ENCODE measurements at places on chromosomes 6 and 20.

DNA sequence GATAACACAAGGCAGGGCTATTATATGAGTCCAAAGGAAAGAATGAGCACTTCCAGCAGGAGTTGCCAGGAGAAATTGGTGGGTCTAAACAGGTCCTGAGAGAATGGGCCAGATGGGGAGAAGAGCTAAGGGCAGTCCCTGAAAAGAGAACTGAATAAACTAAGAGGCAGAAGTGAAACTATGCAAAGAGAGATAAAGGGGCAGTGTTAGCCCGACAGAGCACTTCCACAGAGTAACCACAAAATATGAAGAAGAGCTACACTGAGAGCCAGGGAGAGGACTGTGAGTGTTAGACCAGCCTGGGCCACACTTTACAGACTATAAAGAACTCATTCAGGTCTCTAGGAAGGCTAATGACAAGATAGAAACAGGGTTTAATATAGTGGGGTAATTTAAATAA is 43.8 kb downstream of the RALGAPA2 start:
- no peak for DNase-seq
- H3K4me1 ChIP-seq: peaks cover 7% of the 10 kb centered on the region
- H3K4me3 ChIP-seq: no peak overlapping the region
- H3K27me3 ChIP-seq: no peaks in the 10 kb centered on the region
- no peak overlapping the region for H3K27ac ChIP-seq

DNA sequence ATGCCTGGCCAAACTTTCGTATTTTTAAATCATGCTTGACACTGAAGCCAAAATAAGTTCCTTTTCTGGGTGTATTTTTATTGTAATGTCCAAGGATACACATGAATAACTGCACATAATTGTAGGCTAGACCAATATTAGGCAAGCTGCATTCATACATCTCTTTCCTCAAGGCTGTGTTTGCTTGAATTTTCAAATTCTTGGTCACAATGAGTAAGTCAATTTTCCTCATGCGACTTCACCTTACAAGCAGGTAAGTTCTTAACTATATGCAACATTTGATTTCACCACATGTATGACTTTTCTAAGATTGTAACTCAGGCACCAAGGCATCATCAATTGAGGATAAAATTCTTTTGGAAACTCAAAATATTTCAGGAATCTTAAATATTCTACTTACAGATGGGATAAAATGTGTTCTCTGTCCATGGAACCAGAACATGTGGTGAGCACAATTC is 112.4 kb upstream of the ZNF217 start:
- no peak overlapping the region for H3K4me3 ChIP-seq
- H3K36me3 ChIP-seq: no peaks in the 10 kb centered on the region
- DNase-seq: no peak
- H3K27ac ChIP-seq: peak overlapping the region; percentile 67

DNA sequence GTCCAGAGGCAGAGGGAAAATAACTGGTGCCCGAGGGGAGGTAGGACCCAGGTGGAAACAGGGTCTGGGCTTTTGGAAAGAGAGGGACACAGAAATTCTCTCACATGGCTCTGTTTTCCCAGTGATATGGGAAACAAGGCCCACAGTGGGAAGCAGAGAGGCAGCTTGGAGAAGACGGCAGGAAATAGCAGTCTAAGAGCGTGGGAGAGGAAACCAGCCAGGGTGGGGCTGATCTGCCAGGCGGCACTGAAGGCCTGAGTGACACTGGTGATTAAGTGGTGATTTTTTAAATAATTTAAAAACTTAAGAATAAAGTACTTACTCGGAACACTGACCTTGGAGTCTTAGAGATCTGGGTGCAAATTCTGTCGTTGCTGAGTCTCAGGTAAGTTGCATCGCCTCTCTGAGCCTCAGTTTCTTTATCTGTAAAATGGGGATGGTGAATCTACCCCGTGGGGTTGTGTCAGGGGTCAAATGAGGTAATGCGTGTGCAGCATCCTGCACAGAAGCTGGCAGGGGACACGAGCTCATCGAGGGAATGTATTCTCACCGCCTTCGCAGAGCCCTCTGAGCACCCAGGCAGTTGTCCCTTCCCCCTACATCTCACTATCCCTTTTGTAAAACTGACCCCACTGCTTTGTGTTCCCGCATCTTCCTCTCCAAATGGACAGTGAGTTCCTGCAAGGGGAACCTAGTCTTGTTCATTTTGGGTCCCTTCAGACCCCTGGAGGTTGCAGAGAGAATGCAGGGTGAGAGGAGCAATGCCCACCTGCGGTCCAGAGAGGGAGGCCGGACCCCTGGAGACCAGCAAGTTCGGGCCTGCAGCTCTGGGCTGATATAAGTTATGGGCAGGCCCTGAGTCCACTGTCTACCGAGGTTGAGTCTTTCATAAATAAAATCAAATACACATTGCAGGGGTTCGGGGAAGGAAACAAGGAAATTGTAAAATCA is 228.6 kb upstream of the PMEPA1 start:
- H3K36me3 ChIP-seq: no peaks in the 10 kb centered on the region
- H3K27me3 ChIP-seq: no peaks in the 10 kb centered on the region
- H3K4me1 ChIP-seq: no peaks in the 10 kb centered on the region
- DNase-seq: no peak
- H3K4me3 ChIP-seq: no peak overlapping the region

DNA sequence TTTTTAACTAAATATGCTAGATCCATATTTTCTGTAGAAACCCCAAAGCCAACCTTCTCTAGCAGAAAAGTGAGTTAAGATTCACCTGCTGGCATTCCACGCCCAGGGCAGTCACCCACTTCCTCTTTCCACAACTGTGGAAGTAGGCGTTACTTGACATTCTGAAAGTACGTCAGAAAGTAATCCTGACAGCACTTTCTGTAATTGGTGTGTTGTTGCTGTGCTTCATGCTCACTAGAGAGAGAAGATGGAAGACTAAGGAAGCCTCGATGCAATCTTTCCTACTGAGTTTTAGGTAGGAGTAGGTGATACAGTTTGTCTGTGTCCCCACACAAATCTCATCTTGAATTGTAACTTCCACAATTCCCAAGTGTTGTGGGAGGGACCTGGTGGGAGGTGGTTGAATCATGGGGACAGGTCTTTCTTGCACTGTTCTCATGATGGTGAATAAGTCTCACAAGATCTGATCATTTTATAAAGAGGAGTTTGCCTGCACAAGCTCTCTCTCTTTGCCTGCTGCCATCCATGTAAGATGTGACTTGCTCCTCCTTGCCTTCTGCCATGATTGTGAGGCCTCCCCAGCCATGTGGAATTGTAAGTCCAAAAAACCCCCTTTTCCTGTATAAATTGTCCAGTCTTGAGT is 101.1 kb downstream of the MAP3K7 start:
- no peaks in the 10 kb centered on the region for H3K4me1 ChIP-seq
- no peaks in the 10 kb centered on the region for H3K36me3 ChIP-seq
- no peak overlapping the region for H3K27ac ChIP-seq
- no peak for DNase-seq

- no peak for DNase-seq
- H3K4me3 ChIP-seq: no peak overlapping the region
- no peak overlapping the region for H3K27ac ChIP-seq
- H3K4me1 ChIP-seq: peaks cover 3% of the 10 kb centered on the region
Measured at GRCh38 chr6:36062247-36062646, 34.6 kb downstream of the MAPK14 start.

- H3K27me3 ChIP-seq: peaks cover 5% of the 10 kb centered on the region
- no peak for DNase-seq
- no peaks in the 10 kb centered on the region for H3K4me1 ChIP-seq
- H3K36me3 ChIP-seq: no peaks in the 10 kb centered on the region
- no peak overlapping the region for H3K4me3 ChIP-seq
Measured at GRCh38 chr6:116036075-116036773, 24.5 kb downstream of the FRK start.

GRCh38 chr6:431504-431903 is 40.0 kb downstream of the IRF4 start:
- no peaks in the 10 kb centered on the region for H3K27me3 ChIP-seq
- DNase-seq: no peak
- no peaks in the 10 kb centered on the region for H3K36me3 ChIP-seq
- peaks cover 40% of the 10 kb centered on the region for H3K4me1 ChIP-seq

- H3K27me3 ChIP-seq: no peaks in the 10 kb centered on the region
- H3K4me1 ChIP-seq: peaks cover 73% of the 10 kb centered on the region
- H3K4me3 ChIP-seq: no peak overlapping the region
- peak overlapping the region; percentile 75 for H3K27ac ChIP-seq
- DNase-seq: no peak
- no peaks in the 10 kb centered on the region for H3K36me3 ChIP-seq
Measured at GRCh38 chr6:90186026-90186425, 110.6 kb downstream of the BACH2 start.

DNA sequence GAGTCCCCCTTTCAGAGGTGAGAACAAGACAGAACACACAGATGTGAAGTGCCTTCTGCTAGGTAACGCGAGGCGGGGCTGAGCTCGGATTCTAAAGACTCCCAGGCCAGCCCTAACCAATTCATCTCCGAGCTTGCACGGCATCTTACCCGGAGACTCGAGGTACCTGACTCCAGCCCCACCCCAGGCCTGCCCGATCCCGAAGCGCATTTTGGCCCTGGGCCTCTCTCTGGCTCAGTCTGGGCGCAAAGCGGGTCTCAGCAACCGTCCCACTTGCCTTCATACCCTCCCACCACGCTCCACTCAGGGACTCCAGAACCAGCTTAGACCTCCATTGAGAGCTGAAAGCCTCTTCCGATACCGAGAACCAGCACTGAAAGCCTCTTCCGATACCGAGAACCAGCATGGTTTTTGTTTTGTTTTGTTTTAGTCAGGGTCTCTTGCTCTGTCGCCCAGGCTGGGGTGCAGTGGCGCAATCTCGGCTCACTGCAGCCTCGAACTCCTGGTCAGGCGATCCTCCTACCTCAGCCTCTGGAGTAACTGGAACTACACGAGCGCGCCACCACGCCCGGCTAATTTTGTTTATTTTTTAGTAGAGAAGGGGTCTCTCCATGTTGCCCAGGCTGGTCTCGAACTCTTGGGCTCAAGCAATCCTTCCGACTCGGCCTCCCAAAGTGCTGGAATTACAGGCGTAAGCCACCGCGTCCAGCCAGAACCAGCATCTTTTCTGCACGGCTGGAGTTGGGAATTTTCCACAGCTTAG is 557 bp upstream of the DYNLRB1 start:
- peaks cover 24% of the 10 kb centered on the region for H3K4me1 ChIP-seq
- H3K36me3 ChIP-seq: no peaks in the 10 kb centered on the region
- no peaks in the 10 kb centered on the region for H3K27me3 ChIP-seq
- H3K27ac ChIP-seq: peak overlapping the region; percentile 72

- peaks cover 36% of the 10 kb centered on the region for H3K27me3 ChIP-seq
- peaks cover 10% of the 10 kb centered on the region for H3K36me3 ChIP-seq
- no peak overlapping the region for H3K4me3 ChIP-seq
- H3K27ac ChIP-seq: no peak overlapping the region
- H3K4me1 ChIP-seq: peaks cover 4% of the 10 kb centered on the region
- DNase-seq: no peak
Measured at GRCh38 chr20:61968932-61969331, 96.7 kb downstream of the TAF4 start.

DNA sequence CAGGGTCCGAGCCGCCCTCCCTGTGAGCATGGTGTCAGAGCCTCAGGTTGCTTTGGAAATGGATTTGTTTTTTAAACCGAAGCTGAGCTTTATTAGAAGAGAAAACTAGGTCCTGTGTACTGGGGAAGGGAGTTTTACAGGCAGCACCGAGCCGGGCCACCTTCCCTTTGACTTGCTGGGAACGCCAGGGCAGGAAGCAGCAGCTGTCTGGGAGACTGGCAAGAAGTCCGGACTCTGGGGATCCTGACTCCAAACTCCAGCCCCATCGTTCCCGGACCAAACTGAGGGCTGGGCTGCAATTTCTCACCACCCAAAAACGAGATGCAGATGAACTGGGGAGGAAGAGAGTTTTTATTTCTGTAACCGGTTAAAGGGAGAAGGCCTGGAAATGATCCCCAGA is 214.9 kb upstream of the KCNG1 start:
- H3K4me1 ChIP-seq: no peaks in the 10 kb centered on the region
- no peak overlapping the region for H3K4me3 ChIP-seq
- DNase-seq: no peak
- no peak overlapping the region for H3K27ac ChIP-seq
- no peaks in the 10 kb centered on the region for H3K36me3 ChIP-seq

DNA sequence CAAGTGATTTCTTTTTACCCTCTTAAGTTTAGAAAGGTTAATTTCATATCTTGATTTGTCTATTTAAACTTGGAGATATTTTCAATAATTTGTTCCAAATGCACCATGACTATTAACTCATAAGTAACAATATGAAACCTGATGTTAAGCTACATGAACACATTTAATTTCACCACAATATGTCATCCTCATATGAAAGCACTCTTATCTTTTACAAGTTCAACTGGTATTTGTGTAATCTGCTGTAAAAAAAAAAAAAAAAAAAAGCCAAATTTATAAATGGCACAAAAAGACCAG is 110.4 kb downstream of the HFE start:
- DNase-seq: no peak
- H3K4me3 ChIP-seq: peak overlapping the region; percentile 99
- no peaks in the 10 kb centered on the region for H3K27me3 ChIP-seq
- H3K4me1 ChIP-seq: peaks cover 30% of the 10 kb centered on the region
- no peaks in the 10 kb centered on the region for H3K36me3 ChIP-seq

GRCh38 chr6:1869308-1869707 is 259.6 kb downstream of the FOXC1 start:
- no peaks in the 10 kb centered on the region for H3K27me3 ChIP-seq
- DNase-seq: no peak
- no peaks in the 10 kb centered on the region for H3K36me3 ChIP-seq
- no peaks in the 10 kb centered on the region for H3K4me1 ChIP-seq

DNA sequence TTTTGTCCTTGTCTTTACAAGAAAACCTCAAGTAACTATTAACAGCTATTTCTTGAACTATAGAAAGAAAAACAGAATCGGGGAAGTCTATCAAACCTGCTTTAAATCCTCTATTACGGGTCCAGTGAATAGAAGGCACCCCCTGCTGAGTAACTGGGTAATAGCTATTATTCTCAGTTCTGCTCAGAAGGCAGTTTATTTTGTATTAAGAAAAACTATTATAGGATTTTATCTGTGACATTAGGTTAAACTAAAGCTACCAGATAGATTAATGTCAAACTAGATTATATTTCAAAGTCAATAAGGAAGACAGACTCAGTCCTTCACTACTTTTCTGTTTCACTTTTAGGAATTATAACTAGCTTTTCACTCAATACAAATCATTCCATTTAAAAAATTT is 93.7 kb downstream of the DST start:
- no peaks in the 10 kb centered on the region for H3K36me3 ChIP-seq
- no peak for DNase-seq
- H3K4me3 ChIP-seq: no peak overlapping the region
- no peaks in the 10 kb centered on the region for H3K4me1 ChIP-seq
- no peaks in the 10 kb centered on the region for H3K27me3 ChIP-seq

DNA sequence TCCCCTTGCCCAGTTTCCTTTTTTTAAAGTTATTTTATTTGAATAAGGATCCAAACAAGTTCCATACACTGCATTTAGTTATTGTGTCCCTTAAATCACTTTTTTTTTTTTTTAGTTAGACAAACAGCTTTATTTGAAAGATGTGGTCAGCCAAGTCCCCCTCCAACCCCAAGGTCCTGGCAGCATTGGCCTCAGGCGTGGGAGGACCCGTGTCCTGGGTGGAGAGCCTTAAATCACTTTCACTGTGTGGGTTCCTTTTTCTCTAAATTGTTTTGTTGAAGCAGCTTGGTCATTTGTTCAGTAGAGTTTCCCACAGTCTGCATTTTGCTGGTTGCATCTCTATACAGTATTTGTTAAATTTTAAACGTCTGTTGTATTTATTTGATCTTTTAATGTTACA is 5.2 kb upstream of the TBCC start:
- no peak overlapping the region for H3K27ac ChIP-seq
- no peak for DNase-seq
- peaks cover 28% of the 10 kb centered on the region for H3K4me1 ChIP-seq
- no peaks in the 10 kb centered on the region for H3K36me3 ChIP-seq

- H3K27me3 ChIP-seq: no peaks in the 10 kb centered on the region
- H3K36me3 ChIP-seq: no peaks in the 10 kb centered on the region
- no peak for DNase-seq
- H3K4me3 ChIP-seq: no peak overlapping the region
Measured at GRCh38 chr6:15953152-15953880, 175.6 kb upstream of the MYLIP start.

All from T-cell (primary cell).